HL-60 (cell line): ENCODE measurements at places on chromosomes 1 and 21.

DNA sequence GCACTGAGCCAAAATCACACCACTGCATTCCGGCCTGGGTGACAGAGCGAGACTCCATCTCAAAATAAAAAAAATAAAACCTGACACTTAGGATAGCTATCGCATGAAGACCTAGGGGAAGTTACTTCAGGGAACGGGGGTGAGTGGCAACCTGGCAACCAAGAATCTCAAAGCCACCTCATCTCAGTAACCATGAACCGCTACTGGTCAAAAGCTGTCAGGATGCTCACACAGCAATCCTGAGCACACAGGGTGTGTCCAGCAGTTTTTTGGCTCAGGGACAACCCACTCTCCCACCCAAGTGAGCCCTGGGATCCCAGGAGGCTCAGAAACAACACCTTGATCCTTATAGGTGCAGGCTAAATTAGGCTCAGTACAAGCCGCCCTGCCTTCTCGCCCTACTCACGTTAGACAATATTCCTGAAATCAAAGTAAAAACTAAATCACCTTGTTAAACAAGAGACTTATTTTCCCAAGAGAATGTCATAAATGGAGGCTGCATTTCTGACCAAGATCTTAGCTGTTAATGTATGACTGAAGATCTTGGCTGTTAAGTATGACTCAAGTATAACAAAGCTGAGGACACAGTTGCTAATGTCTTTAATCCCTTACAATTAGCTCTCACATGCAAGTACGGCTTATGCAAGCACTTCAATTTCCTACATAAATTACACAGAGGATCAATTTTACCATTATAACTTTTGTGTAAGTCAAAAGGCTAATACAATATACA, 48.3 kb upstream of the NADK start:
- DNase-seq = no peak

- DNase-seq = peak; percentile 44
Observed at GRCh38 chr21:34967509-34968289, 81.4 kb downstream of the RUNX1 start.

DNA sequence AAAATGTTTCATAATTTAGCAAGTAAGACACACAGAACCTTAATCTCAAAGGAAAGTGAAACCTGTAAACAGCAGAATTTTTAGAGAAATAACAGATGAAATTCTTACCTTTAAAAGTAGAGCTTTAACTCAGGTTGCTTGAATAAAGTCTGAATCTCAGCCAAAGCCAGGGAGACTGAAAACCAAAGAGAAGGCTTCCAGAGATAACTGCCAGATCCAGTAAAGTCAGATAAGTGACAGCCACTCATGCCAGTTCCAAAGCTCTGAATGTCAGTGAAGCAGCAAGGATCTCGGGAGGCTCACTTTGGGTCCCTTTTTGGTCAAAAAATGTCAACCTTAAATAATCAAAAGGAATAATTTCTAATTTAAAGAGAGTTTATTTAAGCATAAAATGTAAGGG, 199.9 kb upstream of the CHRM3 start:
- no peak for DNase-seq

- DNase-seq = no peak
Observed at GRCh38 chr1:63824451-63824850, 50.6 kb downstream of the ROR1 start.

DNA sequence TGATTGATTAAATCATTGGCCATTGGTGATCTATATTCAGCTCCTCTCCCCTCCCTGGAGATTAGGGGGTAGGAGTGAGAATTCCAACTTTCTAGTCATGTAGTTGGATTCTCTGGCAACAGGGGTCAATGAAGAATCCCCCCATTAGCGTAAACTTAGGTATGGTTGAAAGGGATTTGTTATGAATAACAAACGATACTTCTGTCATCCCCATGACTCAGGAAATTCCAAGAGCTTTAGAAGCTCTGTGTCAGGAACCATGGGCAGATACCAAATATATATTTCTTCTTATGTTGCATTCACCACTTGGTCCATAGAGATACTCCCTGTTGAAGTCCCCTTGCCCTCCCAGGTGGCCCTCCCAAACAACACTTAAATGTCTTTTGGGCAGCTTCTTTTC, 124.5 kb downstream of the DNM3 start:
- no peak for DNase-seq

GRCh38 chr1:217881131-217881543, 250.0 kb downstream of the SPATA17 start:
- no peak for DNase-seq

GRCh38 chr1:201183209-201183608, 7.4 kb upstream of the IGFN1 start:
- no peak for DNase-seq

- DNase-seq = no peak
Observed at GRCh38 chr1:114524944-114525343, 13.9 kb upstream of the TRIM33 start.

DNA sequence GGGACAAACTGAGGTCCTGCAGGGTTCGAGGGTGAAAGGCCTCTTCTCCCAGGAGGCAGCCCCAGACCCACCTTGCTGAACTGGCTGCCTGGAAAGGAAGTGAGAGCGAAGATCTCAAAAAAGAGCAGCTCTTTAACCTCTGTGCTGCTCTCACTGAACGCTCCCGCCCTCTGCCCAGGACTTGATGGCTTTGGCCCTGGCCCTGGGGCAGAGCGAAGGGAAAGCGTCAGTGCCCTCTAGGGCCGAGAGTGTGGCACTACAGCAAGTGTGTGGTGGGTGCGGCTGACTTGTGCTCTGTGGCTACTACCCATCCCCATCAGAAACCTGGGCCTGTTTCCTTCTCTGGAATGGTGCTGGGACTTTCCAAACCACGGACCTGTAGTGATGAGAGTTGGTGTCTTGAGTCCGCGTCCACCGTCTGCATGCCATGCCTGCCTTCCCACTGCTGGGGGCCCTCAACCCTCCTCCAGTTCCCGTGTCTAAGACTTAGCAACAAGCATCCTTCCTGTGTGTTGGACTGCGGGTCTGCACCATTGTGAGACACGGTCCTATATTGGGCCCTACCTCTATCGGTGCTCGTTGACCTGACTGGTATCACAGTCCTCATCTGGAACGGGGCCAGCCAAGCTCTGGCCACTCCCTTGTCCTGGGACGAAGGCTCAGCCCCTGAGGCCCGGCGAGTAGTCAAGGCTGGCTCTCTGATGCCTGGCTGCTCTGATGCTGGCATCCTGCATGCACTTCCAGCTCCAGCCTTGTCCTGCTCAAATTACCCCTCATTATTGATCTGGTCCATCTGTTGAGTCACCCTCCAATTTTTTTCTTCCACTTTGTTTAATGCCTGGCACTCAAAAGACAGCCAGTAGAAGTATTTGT, 180.3 kb downstream of the DISC1 start:
- DNase-seq = peak; percentile 59

GRCh38 chr1:201359031-201359872, 18.2 kb downstream of the TNNT2 start:
- DNase-seq = no peak

- DNase-seq = no peak
Observed at GRCh38 chr1:63882048-63882704, 108.4 kb downstream of the ROR1 start.
